ENCODE measurements at places on chromosomes 7 and 10.

DNA sequence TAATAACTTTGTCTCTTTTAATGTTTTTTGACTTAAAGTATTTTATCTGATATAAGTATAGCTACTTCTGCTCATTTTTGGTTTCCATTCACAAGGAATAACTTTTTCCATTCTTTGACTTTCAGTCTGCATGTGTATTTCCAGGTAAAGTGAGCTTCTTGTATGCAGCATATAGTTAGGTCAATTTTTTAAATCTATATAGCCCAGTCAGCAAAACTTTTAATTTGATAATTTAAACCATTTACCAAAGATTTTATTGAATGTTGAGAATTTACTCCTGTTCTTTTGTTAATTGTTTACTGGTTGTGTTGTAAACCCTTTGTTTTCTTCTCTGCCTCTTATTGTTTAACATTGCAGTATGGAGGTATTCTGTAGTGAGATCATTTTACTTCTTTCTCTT lies 696.9 kb upstream of the LRRTM3 start:
- DNase-seq, result no peak

DNA sequence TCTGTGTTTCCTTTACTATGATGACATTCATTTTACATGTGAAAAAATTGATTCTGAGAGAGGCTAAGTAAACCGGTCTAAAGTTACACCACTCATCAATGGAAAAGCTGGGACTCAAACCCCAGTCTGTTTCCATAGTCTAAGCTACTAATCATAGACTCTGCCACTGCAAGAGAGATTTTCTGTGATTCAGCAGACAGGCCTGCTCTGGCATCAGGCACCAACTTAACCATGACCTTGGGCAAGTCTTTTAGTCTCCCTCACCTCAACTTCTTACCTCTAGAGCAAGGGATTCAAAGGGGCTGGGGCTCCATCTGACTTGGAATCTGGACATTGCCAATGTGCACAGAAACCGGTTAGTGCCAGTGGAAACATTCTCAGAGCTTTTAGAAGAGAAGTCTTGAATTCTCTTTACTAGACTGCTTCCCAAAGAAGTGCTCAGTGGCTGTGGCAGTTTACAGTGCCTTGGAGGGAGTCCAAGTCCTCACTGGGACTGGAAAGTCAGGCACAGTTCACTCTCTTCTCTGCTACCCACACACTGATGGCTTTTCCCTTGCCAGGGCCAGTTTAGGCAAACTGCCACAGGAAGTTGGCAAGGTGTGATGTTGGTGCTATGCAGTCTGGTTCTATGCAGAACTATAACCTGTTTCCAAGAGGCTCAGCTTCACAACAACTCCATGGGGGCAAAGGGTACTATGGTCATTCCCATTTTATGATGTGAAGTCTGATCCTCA lies 4.5 kb upstream of the BLNK start:
- DNase-seq, result no peak

DNA sequence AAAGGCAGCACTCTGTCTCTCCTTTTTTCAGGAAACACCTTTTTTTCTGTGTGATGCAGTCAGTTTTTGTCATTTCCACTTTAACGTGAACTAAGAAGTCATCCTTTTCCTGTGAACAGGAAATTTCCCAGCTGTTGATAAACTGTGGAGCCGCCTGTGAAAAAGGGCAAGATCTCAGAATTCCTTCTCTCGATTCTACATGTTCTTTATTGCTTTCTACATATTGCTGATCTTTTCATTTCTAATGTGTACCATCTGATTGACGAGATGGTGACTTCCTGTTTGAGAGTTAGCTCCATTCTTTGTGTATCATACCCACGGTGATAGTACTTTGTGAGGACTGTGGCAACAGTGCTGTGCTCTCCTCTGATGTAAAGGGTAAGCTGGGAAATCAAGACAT lies 50.4 kb downstream of the ADD3 start:
- no peak for DNase-seq

DNA sequence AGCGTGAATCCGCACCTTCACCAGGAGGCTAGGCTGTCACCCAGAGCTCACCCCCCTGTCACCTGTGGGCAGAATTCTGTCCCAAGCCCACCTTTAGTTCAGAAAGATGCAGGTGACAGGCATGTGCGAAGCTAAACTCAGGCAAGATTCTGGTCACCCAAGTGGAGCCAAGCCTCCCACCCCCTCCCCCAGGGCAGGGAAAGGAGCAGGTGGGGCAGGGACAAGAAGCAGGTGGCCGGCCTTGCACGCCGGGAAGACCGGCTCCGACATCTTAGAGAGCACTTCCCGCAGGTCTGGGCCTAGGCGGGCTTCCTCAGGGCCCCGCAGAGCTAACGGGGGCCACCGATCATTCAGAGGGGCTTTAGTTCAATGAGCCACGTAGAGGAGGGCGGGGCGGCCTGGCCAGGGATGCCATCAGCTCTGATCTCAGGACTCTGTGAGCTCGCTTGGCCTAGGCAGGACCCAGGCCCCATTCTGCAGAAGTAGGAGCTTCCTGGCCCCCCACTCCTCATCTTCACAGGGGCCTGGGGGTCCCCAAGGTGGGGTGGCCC lies 19.9 kb downstream of the UNCX start:
- no peak for DNase-seq

DNA sequence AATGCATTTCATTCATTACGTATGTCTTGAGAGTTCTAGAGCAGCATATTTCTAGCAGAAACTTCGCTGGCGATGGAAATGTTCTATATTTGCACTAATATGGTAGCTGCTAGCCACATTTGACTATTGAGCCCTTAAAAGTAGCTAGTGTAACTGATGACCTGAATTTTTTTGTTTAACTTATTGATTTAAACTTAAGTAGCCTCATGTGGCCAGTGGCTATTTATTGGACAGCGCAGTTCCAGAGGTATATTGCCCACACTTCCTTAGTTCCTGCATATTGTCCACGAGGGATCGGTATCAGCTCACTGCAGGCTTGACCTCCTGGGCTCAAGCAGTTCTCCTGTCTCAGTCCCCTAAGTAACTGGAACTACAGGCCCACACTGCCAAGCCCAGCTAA lies 3.7 kb downstream of the PSTK start:
- no peak for DNase-seq

DNA sequence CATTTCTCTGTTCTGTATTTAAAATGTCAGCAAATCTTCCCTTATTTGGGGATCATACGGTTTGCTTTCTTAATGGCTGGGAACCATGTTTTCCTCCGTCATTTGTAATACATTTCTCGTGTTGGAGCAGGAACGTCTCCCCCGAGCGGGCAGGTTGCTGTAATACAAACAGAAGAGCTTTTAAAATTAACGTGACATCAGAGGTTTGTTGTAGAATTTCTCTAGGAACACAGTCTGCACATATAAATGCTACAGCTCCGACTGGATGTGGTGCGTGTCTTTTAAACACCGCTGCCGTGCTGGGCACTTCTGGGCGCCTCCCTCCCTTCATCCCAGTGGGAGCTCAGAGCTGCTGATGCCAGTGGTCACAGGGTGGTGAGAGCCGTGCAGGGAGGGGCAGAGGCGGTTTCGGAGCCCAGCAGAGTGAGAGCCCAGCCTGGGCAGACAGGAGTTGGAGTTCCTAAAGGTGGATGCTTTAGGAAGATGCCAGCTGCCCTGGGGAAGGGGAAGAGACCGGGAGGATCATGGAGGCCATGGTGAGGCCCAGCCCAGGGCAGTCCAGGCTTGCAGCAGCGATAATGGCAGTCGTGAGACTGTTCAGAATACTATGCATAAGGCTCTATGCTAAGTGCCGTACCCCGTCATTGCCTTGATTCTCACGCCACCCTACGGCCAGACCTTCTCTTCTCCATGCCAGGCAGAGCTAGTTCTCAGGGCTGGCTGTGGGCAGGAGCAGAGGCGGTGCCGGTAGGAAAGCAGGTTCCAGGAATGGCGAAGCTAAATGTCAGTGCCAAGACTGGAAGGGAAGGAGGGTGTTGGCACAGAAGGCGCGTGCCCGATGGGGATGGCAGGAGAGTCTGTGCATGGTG lies 96.2 kb downstream of the GLRX3 start:
- DNase-seq, result no peak

DNA sequence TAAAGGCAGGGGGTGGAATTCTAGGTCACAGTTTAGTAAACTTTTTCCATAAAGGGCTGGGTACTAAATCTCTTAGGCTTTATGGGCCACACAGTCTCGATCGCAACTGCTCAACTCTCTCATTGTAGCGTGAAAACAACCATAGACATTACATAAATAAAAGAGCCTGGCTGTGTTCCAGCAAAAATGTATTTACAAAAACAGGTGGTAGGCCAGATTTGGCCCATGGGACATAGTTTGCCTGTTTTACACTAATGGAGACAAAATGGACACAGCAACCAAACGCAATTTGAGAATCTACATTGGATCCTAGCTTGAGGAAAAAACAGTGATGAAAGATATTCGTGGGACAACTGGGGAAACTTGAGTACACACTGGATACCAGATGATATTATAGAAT lies 23.2 kb upstream of the MALSU1 start:
- DNase-seq, result no peak

DNA sequence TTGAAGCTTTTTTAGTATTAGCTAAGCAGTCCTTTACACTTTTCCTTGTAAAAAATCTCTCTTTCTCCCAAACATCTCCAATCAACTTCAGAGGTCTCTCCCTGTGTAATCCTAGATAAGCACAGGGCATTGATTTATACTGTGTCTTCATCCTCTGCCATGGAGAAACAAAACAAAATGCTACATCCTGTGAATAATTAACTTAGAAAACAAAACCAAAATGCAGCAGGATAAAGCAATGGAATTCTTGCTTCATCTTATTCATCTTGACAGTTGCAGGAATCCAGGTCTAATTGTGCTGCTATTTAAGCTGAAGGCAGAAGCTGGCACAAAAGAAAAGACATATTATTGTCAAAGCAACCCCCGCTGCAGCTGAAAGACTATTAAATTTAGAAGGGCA lies 641.5 kb upstream of the SORCS1 start:
- DNase-seq, result no peak

GRCh38 chr7:42024537-42024936 lies 212.5 kb downstream of the GLI3 start:
- no peak for DNase-seq

- DNase-seq, result no peak
These were observed 428.9 kb downstream of the TNS3 start for GRCh38 chr7:47153058-47153457.

DNA sequence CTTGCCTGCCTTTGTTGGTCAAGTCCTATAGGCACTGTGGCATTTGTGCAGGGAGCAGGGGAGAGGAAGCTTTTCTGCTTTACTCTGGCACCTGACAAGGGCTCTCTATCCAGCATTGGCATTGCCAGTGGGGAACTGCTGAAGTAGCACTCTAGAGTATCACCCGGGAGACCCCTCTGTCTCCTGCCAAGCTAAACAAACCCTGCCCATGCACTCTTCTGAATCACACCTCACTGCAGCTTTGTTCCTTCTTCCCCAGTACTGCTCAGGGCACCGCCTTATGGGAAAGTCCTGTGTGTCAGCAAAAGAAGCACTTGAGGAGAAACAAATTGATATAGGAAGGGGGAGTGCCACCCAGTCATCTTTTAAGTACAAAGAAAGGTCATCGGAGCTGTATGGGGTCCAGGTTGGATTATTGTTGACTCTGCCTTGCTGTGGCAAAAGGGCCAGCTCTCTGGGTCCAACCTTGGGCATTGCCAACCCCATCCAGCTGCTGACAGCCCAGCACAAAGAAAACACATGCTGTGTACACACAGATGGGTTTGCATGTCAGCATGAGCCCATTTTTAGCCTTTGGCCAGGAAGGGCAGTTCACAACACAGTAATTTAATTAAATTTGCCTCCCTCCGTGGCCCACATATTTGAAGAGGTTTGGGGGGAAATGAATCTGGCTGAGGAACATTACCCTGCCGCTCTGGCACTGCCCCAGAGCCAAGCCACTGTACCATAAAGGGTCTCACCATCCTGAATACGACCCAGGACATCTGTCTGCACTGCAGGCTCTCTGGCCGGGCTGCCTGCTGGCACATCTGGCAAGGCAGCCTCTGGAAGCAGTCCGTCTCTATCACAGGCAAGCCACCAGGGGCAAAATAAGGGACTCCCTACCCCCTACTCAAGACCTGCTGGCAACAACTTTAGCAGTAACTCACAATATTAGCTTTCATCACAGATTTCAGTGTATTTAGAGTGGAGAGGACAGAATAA lies 13.1 kb downstream of the LRRC4 start:
- no peak for DNase-seq

- DNase-seq, result no peak
These were observed 629.0 kb upstream of the IGFBP3 start for GRCh38 chr7:46549892-46550639.

DNA sequence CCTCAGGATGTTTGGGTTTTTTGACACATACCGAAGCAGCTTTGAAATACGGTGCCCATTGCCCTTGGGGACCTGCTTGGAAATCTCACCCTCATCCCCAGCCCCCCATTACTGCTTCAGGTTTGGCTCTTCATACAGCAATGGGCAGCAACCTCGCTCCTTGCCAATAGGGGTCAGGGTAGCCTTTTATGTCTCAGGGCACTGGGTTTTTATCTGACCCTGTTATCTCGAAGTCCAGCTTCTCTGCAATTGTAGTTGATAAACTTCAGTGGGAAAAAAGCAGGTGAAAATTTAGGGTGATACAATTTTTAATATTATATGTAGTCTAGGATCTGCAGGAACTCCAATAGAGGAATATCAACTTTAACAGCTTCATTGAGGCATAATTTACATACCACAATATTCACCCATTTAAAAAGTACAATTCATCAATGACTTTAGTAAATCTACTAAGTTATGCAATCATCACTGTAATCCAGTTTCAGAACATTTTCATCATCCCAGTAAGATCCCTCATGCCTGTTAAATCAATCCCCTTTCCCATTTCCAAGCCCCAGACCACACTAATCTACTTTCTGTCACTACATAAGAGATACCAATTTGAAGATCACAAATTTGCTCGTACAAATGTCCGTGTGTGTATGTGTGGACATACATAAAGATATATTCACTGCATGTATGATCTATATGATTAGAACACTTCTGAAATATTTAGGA lies 386.2 kb downstream of the KCNMA1 start:
- DNase-seq, result no peak

GRCh38 chr7:129804111-129804889 lies 148.5 kb downstream of the UBE2H start:
- no peak for DNase-seq

- no peak for DNase-seq
These were observed 1151.1 kb downstream of the TYW1 start for GRCh38 chr7:68147614-68148238.

GRCh38 chr10:16518822-16519221 lies 2.9 kb downstream of the C1QL3 start:
- no peak for DNase-seq

DNA sequence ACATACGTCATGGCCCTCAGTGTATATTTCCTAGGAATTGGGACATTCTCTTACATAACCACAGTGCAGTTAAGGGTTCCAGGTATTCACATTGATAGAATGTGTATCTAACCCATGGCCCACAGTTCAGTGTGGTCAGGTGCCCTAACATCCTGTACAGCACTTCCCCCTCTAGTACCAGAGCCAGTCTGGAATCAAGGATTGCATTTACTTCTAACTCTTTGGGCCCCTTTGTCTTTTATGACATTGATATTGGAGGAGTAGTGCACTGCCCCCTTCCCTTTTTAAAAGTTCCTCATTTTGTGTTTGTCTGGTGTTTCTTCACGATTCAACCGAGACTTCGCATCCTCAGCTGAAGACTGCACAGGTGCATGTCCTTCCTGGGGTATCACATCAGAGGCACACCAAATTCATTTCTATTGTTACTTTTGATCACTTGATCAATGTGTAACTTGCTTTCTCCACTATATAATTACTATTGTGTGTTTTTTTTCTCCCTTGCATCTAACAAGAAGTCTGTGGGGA lies 22.4 kb upstream of the NPFFR1 start:
- DNase-seq, result no peak

- DNase-seq, result no peak
These were observed 461.3 kb downstream of the PAXIP1 start for GRCh38 chr7:154541606-154542005.

GRCh38 chr10:48474765-48475365 lies 130.0 kb downstream of the ARHGAP22 start:
- DNase-seq, result no peak
